ENCODE measurements at places on chromosomes 11 and 22.

DNA sequence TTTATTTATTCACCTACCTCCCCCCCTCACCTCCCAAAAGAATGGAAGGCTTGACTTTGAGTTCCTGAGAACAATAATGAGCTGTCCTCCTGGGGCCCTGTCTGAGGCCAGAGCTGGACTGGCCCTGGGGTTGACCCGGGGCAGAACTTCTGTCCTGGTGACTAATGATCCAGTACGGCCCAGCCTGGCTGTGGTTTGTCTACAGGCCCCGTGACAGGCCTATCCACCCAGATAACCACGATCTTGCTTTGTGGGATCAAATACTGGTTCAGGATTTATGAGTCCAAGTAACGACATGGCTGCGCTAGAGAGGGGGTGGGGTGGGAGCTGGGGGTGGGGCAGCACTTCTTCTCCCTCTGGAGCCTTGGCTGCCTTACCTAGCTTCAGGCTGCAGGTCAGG is 81.5 kb downstream of the WT1 start:
- DNase-seq, result no peak

- DNase-seq, result peak; percentile 31
Measured at GRCh38 chr11:69217276-69218105, 61.8 kb downstream of the SMIM38 start.

- peak; percentile 25 for DNase-seq
Measured at GRCh38 chr11:73156114-73156513, 14.0 kb upstream of the FCHSD2 start.

GRCh38 chr11:119591836-119592310 is 137.1 kb downstream of the NECTIN1 start:
- DNase-seq, result no peak

- peak; percentile 35 for DNase-seq
Measured at GRCh38 chr11:129280027-129280811, 88.1 kb upstream of the ARHGAP32 start.
